GM13977 (cell line): ENCODE measurements at places on chromosomes 11 and 22.

DNA sequence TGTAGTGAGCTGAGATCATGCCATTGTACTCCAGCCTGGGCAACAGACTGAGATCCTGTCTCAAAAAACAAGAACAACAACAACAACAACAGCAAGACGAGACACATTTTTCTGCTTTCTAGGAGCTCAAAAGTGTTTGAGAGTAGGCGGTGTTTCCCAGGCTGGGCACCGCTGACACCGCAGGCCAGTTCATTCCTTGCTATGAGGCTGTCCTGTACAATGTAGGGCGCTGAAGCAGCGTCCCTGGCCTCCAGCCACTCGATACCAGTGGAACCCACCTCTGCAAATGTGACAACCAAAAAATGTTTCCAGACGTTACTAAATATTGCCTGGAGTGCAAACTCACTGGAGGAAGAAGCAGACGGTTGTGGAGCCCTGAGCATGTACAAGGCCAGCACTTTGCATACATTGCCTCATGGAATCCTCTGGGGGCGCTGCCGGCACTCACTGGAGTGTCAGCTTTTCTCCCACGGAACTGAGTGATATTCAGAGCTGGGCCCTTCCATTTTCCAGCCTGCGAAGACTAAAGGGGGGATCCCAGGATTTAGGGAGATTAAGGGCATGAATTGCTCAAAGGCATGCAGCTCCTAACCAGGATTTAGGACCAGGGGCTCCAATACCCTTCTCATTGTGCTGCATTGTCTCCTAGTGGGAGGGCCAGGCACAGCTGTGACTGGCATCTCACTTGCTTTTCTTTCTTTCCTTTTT lies 5.8 kb upstream of the MIEF1 start:
- DNase-seq: peak; percentile 47

- DNase-seq: no peak
These were observed 4.8 kb downstream of the VPS26B start for GRCh38 chr11:134229126-134229790.

DNA sequence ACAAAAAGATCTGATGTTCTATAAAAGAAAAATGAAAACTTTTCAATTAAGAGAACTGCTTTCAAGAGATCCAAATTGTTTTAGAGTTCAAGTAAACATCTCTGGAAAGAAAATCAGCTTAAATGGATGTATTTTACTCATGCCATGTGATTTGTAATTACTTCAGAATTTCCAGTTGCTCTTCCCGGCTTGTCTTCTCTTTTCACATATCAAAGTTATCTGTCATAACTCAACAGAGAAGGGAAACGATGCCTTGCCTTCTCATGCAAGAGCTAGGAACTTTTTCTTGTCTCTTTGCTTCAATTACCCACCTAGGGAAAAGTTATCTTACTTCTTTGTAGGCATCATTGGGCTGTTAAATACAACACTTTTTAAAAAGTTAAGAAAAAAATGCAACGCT lies 255.2 kb upstream of the POU2AF2 start:
- DNase-seq: no peak

- DNase-seq: peak; percentile 49
These were observed 25.8 kb downstream of the DDIAS start for GRCh38 chr11:82927264-82927880.

DNA sequence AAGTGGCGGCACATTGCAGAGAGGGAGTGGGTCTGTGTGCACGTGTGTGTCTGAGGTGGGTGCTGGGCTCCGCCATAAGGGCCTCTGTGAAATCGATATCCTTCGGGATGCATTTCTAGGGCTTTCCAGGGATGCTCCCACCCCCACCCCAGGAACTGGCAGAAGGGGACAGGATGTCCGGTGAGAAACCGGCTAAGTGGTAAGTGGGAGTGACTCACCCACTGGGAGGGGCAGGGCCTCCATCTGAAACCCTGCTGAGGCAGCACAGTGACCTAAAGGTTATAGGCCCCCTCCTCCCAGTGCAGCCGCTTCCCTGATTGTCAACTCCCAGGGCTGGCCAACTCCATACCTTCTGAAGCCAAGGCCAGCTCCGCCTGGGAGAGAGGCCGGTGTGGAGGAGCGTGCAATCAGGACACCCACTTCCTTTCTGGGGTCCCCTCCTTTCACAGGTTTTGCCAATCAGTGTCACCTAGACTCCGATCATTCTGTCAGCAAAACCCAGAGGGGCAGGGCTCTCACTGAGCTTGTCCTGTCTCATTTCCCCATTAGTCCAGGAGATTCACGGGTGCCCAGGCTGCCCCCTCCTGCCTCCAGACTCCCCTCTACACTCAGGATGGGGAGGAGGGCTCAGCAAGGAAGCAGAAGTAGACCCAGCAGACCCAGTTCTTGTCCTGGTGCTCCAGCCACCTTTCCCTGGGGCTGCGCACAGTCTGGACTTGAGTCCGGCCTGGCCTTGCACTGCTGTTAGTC lies 44.5 kb downstream of the NECTIN1 start:
- DNase-seq: no peak

GRCh38 chr11:77147668-77148321 lies 19.7 kb downstream of the MYO7A start:
- no peak for DNase-seq

GRCh38 chr22:20430720-20431510 lies 6.7 kb downstream of the SCARF2 start:
- DNase-seq: peak; percentile 75

GRCh38 chr11:134401825-134402809 lies 9.9 kb downstream of the B3GAT1 start:
- DNase-seq: no peak

DNA sequence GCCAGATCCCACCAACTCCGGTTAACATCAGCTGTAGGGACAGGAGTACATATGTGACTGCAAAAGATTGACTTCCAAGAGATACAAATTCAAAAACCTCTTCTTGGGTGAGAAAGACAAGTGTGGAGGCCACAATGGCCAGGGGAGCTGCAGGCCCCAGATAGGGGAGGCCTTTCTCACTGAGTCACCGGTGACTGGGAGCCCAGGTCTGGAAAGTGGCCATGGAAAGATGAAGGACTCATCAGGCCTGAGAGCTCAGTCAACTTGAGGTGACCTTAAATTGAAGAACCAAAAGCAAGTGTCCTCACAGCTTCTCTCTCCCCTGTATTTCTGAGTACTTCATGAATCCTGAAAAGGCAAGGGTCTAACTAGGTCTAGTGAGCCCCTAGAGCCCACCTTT lies 90.4 kb upstream of the CLPB start:
- DNase-seq: no peak

GRCh38 chr11:103970701-103971249 lies 65.7 kb upstream of the DDI1 start:
- no peak for DNase-seq

- DNase-seq: no peak
These were observed 7.8 kb upstream of the RBM4B start for GRCh38 chr11:66685276-66686099.

- no peak for DNase-seq
These were observed 9.1 kb downstream of the SLN start for GRCh38 chr11:107702723-107703122.

GRCh38 chr22:36352803-36353507 lies 34.8 kb downstream of the MYH9 start:
- DNase-seq: no peak

- peak; percentile 55 for DNase-seq
These were observed 35.0 kb upstream of the PRAME start for GRCh38 chr22:22593964-22594656.

DNA sequence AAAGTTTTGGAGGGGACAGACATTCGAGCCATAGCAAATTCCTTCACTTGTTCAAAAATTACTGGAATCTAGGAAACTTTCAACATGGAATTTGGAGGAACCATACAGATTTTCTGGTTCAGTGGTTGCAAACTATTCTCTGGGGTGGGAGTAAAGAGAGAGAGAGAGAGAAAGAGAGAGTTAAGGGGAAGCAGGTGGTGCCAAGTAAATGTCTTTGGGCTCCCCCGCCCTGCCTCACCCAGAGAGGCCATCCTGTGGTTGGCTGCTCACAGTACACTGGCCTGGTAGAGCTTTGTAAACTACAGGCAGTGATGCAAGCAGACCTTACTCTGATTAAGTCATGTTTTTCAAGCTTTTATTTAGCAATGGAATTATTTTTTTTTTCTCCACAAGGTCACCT lies 82.6 kb downstream of the ADAMTS15 start:
- no peak for DNase-seq

DNA sequence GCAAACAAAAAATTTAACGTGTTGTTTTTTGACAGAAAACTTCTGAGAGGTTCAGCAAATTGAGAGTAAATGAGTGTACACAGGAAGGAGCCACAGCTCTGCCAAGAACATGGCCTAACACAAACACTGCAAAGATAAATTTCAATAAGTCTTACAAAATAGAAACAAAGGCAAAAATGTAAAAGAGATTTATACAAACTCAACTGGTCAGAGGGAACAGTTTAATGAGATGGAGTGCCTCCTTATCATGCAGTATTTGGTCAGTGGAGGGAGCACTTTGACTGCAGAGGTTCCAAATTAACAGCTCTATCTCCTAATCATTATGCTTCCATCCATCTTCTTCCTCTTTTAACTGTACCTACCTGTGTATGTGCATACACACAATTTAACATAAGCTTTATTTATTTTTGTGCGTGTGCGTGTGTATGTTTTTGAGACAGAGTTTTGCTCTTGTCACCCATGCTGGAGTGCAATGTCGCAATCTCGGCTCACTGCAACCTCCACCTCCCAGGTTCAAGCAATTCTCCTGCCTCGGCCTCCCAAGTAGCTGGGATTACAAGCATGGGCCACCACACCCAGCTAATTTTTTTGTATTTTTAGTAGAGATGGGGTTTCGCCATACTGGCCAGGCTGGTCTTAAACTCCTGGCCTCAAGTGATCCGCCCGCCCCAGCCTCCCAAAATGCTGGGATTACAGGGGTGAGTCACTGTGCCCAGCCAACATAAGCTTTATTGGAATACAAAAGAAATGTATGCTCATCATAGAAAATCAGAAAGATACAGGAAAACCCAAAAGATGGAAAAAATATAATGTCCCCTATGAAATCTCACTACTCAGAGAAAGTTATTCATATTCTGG lies 111.9 kb downstream of the MRTFA start:
- DNase-seq: no peak

- DNase-seq: peak; percentile 63
These were observed 2.3 kb downstream of the KRTAP5-11 start for GRCh38 chr11:71580057-71581003.

- no peak for DNase-seq
These were observed 120.7 kb downstream of the CCDC81 start for GRCh38 chr11:86495351-86495750.

DNA sequence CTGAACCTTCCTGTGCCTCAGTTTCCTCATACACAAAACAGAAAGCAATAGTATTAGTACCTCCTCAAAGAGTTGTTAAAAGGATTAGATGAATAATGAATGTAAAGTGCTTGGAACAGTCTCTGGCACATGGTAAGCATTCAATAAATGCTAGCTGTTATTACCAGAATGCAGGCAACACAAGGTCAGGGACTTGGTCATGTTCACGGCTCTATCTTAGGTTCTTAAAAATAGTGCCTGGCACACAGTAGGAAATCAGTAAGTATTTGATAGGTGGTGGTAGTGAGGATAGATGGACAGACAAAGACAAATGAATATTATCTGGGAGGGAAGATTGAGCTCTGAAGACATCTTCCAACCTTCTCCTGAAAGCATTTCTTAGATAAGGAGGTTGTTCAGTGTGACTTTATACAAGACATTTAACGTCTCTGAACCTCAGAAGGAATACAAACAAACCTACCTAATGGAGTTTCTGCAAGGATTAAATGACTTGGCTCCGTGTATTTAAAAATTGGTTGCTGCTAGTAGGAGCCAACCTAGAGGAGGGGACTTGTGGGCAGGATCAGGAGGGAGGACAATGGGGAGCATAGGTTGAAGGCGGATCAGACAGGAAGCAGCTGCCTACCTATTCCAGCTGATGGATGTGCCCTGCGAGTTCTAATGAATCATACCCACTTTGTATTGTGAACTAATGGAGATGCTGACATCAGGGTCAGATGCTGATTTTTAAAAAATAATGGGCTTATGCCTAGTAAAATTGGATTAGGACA lies 94.1 kb downstream of the DBX1 start:
- DNase-seq: no peak

- DNase-seq: peak; percentile 69
These were observed 6.7 kb upstream of the MCAM start for GRCh38 chr11:119323532-119324033.

- no peak for DNase-seq
These were observed 480.5 kb downstream of the MIAT start for GRCh38 chr22:27137871-27138337.

GRCh38 chr11:58963551-58964104 lies 24.3 kb downstream of the GLYATL1 start:
- DNase-seq: no peak

GRCh38 chr22:31292236-31292989 lies at the start of gene PIK3IP1:
Gene PIK3IP1, minus strand, starts transcription at chr22:31292488. Its CDS starts 144 bp downstream, at chr22:31292344.
- peak; percentile 80 for DNase-seq

- DNase-seq: no peak
These were observed 39.1 kb downstream of the SPON1 start for GRCh38 chr11:14001597-14001996.

- DNase-seq: no peak
These were observed 48.3 kb downstream of the IRAG1 start for GRCh38 chr11:10645212-10645795.

- DNase-seq: no peak
These were observed 6.4 kb downstream of the MMP12 start for GRCh38 chr11:102868339-102868738.

DNA sequence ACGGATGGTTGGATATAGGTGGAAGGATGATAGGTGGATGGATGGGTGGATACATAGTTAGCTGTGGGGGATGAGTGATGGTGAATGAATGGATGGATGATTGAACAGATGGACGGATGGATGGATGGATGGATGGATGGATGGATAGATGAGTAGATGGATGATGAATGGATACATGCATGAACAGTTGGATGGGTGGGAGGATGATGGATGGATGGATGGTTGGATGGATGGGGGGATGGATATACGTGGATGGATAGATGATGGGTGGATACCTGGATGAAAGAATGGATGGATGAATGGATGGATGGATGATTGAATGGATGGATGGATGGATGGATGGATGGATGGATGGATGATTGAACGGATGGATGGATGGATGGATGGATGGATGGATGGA lies 68.4 kb upstream of the PRR5 start:
- DNase-seq: no peak

DNA sequence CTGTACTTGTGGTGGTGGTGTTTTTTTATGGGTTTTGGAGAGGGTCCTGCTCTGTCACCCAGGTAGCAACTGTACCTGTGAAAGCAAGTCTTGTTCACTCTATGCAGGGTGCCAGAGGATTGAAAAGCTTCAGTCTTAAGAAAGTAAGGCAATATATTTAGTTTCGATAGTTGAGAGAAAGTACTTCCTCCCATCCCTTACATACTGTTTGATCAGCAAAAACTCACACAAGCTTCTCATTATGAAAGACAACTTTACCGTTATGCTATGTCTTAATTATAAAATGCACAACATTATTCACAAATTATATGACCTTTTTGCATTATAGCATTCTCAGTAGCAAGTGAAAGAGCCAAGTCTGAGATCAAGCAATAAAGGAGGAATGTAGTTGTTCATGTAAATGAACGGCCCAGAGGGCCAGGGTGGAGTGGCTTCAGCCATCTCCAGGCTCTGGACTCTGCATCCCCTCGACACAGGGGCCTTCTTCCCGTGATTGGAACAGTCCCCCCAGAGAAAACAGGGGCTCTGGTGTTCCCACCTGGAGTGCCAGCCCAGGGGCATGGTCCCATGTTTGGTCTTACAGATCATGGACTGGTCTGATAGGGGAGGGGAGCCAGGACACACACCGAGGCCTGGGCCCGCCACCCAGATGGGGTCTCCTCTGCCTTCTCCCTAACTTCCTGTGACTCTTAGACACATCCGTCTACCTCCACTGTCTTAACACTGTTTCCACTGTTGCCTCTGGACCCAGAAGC lies 38.7 kb upstream of the CTTN start:
- DNase-seq: no peak
